PC-3 (cell line): ENCODE measurements at places on chromosomes 7 and 10. TPM values are rescaled to one million over a fixed set of nuclear protein-coding genes. Genes with fewer than 3 reads are reported as not detected.
A peak's percentile ranks its signal among the peaks of the same experiment; 100 is the strongest.

GRCh38 chr7:42763137-42763551, 148.7 kb downstream of the C7orf25 start:
- peak; percentile 58 for DNase-seq

DNA sequence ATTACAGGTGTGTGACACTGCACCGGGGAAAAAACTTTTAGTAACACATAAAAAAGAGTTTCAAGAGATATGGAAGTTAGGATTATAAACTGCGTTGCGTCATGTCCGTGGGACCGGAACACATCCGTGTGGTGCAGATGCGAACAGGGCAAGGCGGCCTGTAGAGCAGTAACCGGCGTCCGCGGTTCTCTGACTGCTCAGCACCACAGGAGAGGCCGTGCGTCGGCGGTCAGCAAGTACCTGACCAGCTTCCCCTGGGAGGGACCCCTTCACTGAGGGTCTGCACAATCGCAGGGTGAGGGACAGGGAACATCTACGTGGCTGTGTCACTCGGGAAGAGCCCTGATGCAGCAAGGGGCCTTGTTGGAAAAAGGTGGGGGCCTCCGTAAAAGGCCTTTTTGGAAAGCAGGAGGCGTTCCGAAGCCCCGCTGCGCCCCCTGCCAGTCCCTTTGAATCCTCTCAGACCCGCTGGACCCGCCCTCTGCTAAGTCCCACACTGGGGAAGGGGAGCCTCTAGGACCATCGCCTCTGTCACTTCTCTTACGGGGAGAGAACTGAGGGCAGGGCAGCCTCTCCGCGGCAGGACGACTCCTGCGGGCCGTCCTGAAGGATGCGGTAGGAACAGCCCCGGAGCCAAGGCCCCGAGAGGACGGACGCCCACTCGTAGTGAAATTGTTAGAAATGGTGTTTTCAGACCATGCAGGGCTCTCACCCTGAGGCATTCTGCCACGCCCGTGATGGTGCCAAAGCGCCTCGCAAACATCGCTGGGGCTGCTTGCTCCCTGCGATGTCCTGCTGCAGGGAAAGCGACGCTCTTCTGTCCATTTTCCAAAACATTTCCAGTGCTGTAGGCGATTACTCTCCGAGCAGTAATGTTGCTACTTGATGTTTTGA, 771.6 kb upstream of the COBL start:
- no peak for DNase-seq

DNA sequence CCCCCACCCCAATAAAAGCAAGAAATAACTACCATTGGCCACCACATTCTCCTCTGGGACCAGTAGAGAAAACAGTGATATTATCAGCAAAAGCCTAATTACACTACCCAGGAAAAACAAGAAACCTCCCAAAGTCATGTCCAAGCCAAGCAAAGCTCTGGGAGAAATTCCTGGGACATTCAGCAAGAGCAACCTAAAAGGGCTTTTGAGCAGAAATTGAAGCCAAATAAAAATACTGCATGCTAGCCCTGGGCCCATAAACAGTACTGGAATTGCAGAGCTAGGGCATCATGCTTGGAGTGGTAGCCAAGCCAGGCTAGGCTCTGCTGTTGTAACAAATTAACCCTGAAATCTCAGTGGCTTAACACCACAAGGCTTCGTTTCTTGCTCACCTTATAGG, 347.9 kb downstream of the LRMDA start:
- no peak for DNase-seq

DNA sequence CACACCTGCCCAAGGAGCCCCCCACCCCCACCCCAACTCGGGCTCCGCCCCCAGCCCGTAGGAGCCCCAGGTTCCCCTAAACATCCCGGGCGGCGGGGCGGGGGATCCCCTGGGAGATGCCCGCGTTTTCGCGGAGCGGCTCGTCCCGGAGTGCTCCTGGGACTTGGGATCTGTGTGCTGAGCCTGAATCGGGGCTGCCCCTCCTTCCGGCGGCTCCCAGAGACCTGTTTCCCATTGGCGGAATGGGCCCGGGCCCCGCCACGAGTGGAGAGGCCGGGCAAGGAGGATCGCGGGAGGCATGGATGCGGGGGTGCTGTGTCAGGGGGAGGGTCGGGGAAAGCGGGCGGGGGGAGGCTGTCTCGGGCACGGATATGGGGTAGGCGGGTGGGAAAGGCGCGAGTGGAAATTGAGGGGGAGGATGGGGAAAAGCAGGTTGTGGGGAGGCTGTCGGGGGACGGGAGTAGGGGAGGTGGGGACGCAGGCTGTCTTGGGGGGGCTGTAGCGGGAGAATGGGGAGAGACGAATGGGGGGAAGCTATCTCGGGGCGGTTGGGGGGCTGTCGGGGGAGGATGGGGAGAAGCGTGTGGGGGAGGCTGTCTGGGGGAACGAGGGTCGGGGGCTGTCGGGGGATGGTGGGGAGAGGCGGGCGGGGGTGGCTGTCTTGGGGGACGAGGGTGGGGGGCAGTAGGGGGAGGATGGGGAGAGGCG, 572 bp upstream of the BHLHA15 start:
- DNase-seq = no peak

DNA sequence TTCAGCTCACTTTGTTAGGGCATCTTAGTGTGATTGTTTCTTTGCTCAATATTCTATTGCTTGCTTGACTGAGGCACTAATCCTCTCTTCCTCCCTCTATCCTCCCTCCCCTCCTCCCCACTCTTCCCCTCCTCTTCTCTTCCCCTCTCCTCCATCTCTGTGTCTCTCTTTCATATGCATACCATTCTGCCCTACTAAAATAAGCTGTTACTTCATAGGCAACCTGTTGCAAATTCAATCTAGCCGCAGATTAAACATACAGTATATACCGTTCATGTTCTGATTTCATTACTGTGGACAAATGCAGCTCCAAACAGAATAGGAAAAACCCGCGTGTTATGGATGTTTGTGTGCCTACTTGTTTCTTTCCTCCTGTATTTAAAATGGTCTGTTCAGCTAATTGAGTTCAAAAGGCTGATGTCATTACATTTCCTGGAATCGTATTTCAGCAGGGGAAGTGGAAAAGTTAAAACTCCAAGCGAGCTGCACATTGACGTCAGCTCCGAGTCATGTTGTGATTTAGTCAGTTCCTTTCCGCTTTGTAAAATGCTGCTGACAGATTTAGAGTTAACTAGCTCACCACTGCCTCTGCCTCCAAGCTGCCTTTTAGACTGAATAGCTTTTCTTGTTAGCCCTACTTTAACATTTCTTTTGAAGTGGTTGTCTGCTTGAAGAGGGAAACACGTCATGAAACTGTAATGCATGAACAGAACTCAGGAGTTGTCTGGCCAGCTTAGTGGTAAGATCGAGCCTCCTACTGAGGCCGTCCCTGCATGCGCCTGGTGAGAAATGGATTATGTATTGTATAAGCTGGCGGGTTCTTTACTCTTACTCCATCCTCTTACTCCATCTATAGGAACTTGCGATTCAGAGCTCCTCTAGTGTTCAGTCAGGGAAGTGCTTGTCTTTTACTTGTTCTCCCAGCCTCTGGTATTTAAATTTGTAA, 69.0 kb downstream of the CREM start:
- DNase-seq = peak; percentile 99

DNA sequence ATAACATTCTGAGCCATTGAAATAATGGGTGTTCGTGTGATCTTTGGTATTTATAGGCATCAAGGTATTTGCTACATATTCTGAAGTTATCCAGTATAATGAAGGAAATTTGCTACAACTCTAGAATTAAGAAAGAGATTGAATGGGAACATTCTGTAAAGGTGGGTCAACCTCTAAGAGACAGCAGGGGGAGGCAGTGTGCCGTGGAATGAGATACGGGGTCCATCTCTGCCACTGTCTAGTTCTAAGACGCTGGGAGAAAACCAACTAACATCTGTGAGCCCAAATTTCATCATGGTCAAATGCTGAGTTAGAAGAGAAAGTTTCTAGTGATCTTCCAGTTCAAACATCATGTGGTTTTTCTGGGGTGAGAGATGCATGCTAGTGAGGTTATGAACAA, 368.9 kb downstream of the SORCS1 start:
- DNase-seq = peak; percentile 37

GRCh38 chr10:129199826-129200225, 267.2 kb upstream of the MGMT start:
- DNase-seq = no peak

Gene DNAAF5
- total RNA-seq = 66.3 and 73.7 TPM in 2 replicates

Gene PNLIPRP2
- total RNA-seq = not detected in 2 replicates

- no peak for DNase-seq
Measured at GRCh38 chr10:75400163-75400770, 1.3 kb downstream of the ZNF503 start.

DNA sequence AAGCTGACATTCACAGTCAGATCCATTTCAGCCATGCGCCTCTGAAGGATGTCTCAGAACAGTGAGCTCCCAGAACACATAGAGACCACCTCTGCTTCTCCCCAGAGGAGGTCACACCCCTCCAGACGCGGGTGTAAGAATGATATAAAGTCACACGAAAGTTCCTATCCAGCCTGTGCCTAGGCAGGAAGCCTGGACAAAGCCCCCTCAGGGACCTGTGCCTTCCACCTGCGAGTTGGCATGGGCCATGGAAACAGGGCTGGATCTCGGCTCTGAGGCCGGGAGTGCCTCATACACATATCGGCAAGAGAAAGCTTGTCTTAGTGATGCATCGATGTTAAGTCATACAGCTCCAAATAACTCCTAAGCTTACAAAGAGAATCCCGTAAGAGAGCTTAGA, 5.0 kb downstream of the VIPR2 start:
- DNase-seq = no peak

GRCh38 chr10:112362833-112363232, 11.1 kb upstream of the ACSL5 start:
- no peak for DNase-seq

GRCh38 chr10:101961591-101962498, 94.1 kb downstream of the ARMH3 start:
- peak; percentile 43 for DNase-seq

DNA sequence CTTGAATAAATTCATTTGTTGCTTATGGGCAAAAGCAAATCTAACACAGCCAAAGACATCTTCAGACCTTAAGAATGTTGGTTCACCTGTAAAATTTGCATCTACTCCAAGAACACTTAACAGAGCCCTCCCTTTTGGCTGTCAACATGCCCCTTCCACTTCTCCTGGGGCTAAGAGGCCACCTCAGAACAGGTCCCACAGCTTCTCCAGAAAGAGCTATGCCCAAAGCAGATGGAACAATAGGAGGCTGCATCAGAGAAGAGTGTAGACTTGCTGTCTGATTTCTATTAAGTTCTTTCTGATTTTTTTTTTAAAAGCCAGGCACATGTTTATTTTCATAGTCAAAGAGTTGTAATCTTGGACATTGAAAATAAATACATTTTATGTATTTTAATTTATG, 26.1 kb upstream of the TRIL start:
- no peak for DNase-seq

GRCh38 chr10:94251568-94251967, 111.2 kb downstream of the NOC3L start:
- DNase-seq = no peak

- no peak for DNase-seq
Measured at GRCh38 chr7:28458732-28459131, 46.4 kb downstream of the CREB5 start.

DNA sequence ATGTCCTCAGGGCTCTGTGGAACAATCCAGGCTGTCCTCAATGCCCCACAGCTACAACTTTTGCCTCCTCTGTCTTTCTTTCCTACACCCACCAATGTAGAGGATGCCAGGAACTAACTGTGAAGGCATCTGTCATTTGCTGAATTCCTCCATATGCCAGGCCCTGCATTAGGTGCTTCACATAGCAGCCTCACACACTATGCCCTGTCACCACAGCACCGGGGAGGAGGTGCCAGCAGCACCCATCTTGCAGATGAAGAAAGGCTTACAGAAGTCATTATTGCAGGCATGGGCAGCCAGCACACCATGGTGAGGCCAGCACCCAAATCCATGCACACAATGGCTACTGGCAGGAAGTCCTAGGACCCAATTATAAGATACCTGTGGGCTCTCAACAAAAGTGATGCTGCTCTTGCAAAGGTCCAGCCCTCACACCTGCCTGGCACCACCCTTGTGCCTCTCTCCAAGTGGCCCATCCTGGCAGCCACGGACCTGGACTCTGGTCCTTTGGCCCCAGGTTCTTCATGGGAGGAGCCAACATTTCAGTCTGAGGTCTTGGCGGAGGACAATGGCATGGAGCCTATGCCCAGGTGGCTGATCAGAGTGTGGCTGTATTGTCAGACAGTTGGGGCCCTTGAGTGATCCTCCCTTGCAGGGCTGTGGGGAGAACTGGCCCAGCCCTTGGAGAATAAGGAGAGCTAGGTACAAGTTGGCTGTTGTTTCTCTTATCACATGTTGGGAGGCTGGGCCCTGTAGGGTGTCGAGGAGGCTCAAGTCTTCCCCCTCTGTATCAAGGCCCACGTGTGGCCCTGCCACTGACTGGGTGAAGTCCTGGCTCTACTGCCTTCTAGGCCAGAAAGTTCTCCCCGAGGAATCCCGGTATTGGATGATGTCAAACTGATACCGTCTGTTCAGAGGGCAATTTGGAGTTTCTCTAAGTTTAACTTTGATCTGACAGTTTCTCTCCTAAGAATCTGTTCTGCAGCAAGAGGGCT, 14.4 kb upstream of the MYL7 start:
- no peak for DNase-seq

Gene HOGA1
- 0.15 TPM in 1 of 2 replicates, not detected in the other for total RNA-seq

DNA sequence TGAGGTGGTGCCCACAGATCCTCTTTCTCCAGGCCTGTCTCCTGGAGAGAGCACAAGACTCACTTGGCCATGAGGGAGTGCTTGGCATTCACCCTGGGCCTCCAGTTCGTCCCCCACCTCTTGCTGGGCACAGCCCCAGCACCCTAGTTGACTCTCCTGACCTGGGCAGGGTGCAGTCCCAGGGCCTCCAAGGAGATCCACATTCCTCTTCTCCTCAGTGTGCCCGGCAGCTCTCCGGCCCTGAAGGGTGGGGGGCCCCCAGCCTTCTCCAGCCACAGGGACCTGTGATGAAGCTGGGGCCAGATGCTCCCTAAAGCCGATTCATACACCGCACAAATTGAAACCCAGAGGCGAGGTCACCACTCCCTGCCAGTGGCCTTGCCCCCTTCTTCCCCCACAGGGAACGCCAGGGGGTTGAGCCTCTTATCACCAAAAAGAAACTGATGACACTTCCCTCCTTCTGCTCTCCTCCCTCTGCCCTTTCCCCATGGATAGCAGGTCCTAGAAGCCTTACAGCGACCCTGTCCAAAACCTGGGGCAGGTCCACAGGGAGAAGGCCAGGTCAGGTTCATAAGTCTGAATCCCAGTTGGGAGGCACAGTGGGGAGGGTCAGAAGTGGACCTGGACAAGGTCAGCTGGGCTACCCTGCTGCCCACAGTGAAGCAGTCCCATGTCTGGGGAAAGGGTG, 3.1 kb downstream of the EN2 start:
- no peak for DNase-seq

Gene PAPSS2
- 16.4 and 17.3 TPM in 2 replicates for total RNA-seq

DNA sequence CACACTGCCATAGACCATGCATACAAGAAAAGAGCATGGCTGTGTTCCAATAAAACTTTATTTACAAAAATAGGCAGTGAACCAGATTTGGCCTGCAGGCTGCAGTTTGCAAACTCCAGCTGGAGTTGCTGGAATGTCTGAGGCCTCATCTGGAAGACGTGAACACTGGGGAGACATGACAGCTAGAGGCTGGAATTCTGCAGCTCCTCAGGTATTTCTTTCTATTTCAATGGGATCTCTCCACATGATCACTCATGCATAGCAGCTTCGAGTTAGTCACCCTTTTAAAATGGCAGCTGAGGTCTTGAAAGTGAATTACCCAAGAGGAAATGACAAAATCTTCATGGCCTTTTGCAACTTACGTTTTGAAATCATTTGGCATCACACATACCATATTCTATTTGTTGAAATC, 52.6 kb upstream of the BET1 start:
- peak; percentile 62 for DNase-seq

Gene CTAGE4
- total RNA-seq = 1.4 and 1.6 TPM in 2 replicates

Gene PLCE1
- total RNA-seq = 9.2 and 11.4 TPM in 2 replicates

Gene MICU1
- total RNA-seq = 19.8 and 24.9 TPM in 2 replicates
